LoVo (cell line): ENCODE measurements at places on chromosomes 16 and 17.

DNA sequence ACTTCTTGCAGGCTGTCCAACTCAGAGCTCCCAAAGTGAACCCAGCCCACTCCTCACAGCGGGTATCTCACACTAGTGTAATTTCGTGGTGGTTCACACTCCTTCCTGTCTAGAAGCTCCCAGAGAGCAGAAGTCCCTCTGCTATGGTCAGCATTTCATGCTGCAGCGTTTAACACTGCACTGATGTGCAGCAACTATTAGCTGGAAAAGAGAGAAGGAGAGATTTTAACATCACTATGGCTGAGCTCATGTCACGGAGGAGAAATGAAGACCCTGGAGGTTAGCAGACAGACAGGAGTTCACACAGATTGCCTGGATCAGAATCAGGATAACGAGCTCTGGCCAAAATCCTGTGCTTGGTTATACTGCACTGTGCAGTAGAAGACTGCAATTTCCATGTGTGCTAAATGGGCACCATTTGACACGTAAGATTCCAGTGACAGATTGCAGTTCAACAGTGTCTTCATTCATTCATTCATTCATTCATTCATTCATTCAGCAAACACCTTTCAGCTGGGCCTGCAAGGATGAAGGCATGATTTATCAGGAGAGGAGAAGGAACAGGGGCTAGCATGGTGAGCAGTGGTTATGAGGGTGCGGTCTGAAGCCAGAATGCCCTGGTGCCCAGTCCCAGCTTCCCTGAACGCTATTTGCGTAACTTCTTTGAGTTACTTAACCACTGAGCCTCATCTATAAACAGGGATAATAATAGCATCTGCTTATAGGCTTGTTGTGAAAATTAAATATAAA, 5.3 kb upstream of the CCL1 start:
- no peak for DNase-seq

DNA sequence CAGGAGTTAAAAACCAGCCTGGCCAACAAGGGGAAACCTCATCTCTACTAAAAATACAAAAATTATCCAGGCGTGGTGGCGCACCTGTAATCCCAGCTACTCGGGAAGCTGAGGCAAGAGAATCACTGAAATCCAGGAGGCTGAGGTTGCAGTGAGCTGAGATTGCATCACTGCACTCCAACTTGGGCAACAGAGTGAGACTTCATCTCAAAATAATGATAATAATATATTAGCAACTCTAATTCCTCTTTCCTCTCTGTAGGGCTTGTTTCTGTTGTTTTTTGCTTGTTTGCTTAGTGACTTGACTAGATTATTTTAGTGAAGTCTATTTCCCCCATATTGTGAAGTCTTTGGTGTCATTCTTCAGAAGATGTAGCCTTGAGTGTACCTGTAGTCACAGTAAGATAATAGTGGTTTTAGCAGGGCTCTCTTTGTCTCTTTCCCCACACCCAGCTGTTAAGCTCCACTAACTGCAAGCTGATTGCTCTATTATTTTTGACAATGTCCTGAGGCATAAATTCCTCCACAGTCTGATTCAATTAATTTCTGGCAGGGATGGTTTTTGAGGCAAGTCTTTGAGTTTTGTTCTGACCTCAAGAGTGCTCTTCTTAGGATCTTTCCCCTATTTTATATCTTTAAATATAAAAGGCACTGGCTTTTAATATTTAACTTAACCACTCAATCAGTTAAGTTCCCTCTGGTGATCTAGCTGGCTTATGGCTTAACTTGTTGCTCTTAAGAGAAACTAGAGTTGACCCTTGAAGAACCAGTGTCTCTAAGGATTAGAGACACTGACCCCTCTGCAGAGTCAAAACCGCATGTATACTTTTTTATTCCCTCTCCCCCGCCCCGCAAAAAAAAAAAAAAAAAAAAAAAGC, 18.6 kb upstream of the TNFSF12 start:
- no peak for DNase-seq

DNA sequence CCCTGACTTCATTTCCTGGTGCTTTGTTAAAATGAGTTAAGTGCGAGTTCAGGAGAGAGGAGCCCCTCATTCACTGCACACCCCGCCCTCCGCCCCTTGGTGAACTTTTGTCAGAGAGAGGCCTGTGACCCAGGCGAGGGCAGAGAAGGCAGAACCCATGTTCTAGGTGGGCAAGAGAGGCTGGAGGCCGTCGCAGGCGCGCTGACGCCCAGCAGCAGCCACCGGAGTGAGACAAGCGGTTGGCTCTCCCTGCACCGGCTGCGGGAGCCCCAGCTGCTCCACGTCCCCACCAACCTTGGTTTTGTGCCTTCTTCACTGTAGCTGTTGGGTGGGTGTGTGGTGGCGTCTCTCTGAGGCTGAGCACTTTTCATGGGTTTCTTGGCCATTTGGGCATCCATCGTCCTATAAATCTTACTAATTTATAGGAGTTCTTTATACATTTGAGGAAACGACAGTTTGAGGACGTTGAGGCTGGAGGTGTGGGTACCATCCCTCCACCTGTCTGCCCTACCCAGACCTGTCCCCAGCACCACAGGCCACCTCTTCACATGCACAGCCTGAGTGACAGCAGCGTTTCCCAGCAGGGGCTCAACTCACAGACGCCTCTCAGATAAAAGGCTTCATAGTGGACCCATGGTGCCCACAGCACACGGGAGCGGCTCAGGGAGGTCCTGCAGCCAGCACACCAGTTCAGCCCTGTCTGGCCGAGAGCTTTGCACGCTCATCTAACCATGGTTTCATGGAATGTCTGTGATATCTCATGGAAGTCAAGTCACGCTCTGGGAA, 45.2 kb upstream of the CBFA2T3 start:
- DNase-seq, result no peak

DNA sequence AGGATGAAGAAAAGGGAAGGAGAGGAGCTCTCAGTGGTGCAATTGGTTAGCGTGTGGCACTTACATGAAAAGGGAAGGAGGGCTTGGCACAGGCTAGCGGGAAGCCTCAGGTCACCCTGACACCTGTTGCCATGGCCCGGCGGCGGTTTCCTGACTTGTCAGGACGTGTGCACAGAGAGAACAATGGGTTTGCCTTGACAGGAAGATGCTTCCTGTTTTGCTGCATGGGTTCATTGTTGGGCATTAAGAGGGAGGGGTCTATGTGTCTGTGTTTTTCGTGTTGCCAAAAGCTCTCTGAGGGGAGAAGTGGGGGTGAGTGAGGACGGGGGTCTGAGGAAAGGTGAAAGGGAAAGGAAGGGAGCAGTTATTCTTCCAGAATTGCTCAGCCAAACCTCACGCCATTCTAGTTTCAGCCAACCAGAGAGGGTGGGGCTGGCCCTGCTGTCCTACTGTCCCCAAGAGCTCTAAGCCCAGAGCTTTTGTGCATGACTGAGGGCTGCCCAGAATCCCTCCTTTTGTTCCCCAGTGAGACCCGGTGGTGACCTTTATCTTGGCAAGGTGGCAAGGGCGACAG, 17.1 kb upstream of the CCR7 start:
- DNase-seq, result no peak

- no peak for DNase-seq
Measured at GRCh38 chr17:4919511-4920047, 12.5 kb upstream of the GP1BA start.

DNA sequence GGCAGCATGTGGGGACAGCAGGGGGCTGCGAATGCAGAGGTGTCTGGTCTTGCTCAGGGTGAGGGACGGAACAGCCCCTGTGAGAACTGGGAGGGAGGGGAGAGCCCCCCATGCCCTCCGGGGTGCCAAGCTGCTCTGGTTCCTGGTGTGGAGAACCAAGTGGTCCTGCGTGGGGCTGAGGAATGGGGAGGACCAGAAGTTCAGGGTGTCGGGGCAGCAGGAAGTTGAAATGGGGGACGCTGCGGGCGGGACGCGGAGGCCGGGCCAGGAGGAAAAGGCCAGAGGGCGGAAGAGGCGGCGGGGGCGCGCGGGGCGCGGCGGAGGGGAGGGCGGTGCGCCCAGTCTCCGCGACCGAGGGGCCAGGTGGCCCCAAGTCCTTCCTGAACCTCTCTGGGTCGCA, 3.6 kb downstream of the ALDH3A1 start:
- no peak for DNase-seq

GRCh38 chr16:61926766-61927165, 109.5 kb downstream of the CDH8 start:
- DNase-seq, result no peak

- DNase-seq, result no peak
Measured at GRCh38 chr17:32160526-32160925, 18.2 kb downstream of the RHOT1 start.

DNA sequence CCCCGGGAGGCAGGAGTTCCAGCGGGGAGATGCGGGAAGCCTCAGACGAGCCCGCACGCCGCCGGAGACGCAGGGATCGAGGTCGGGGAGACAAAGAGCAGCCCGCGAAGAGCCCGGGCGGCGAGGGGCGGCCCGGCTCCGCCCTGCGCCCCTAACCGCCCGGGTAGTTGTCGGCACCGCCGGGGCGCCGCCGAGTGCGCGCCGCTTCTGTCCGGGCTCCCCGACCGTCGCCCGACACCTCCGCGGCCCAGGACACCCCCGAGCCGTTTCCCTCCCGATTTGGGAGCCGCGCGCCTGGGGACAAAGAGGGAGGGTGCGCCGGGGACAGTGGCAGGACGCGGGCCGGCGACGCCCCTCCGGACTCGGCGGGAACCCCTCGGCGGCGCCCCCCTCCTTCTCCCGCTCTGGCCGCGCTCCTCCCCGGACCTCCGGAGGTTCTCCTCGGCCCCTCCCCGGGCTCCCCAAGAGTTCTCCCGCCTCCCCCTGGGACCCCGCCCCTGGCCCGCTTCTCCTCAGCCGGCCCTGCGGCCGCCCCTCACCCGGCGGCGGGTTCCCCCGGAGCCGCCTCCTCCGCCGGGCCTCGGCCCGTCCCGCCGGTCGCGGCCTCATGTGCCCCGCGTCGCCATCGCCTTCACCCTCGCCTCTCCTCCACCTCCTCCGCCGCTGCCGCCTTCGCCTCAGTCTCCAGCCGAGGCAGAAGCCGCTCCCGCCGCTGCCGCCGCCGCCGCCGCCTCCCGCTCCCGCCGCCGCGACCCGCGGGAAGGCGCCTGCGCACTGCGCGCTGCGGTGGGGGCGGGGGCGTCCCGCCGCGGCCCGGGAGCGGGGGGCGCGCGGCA, at the start of gene GJC1:
Gene GJC1, minus strand, starts transcription at position 765 of the 836 bp plus-strand sequence. CDS start 24,470 bp downstream, outside the sequence.
- no peak for DNase-seq

DNA sequence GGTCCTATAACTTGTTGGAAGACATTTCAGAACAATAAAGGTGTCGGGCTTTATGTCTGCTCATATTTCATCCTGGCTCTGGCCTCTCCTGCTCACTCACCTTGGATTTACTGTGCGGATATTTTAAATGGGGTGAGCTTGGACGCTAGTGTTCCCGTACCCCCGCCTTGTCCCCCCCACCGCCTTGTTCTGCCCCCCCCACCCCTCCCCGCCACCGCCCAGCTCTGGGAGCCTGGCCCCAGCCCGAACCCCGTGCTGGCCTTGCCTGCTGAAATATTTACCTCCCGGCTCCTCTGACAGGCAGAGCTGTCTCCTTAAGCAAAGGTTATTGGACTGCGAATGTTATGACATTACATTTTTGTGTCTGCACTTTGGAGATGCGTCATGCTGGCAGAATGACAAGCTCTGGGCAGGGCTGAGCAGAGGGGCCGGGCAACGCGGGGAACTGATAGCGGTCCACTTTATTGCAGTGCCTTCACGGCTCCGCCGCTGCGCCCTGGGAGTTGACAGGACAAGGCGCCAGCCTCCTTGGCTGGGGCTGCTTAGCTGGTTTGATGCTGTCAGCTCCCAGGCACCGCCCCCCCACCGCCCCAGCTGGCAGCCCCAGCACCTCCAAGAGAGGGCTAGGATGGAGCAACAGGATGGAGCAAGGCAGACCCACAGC, 222.5 kb upstream of the GSE1 start:
- peak; percentile 84 for DNase-seq

DNA sequence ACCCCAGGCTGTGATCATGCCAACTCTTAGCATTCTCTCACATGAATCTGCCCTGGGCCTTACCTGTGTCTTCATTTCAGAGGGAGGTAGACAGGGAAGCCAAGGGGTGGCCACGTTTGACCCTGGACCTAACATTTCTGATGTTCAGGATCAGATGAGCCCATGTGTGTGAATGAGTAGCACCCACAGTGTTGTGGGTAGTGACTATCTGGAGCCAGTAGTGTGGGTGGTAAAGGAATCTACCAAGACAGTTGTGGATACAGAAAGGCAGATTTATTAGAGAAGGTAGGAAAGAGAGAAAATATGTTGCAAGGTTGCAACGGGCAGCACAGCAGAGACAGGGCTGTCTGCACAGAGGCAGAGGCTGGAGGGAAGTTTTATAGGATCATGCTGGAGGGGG, 60.5 kb downstream of the TK2 start:
- no peak for DNase-seq

- DNase-seq, result peak; percentile 38
Measured at GRCh38 chr17:37708616-37709212, 36.1 kb downstream of the HNF1B start.

DNA sequence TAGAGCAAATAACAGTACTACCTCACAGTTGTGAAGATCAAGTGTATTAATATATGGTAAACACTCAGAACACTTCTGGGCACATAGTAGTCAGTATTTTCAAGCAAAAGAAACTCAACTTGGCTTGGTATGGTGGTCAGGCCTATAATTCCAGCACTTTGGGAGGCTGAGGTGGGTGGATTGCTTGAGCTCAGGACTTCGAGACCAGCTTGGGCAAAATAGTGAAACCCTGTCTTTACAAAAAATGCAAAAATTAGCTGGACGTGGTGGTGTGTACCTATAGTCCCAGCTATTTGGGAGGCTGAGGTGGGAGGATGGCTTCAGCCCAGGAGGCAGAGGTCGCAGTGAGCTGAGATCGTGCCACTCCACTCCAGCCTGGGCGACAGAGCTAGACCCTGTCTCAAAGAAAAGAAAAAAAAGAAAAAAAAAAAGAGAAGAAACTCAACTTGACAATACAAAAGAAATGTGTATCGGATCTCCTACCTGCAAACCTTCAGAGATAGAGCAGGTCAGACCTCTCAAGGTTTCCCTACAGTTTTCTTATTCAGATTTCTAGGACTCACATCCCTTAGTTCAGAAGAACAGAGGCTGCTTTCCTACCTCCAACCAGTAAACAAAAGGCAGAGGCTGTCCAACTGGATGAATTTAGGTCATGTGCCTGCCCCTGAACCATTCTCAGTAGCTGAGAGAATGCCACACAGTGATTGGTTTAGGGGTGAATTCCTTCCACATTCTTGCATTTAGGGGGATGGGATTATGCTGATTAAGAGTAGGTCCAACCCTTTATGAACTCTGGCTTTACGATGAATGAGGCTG, 1.7 kb upstream of the KPNA2 start:
- DNase-seq, result peak; percentile 9
